ENCODE measurements at places on chromosomes 13 and 19. TPM values are rescaled to one million over a fixed set of nuclear protein-coding genes. Genes with fewer than 3 reads are reported as not detected.
A peak's percentile ranks its signal among the peaks of the same experiment; 100 is the strongest.

ETHE1 gene
- polyA plus RNA-seq = 27.2 TPM

PEX11G gene
- polyA plus RNA-seq = 5.1 TPM

- peaks cover 3% of the 10 kb centered on the region for H3K36me3 ChIP-seq
- H3K4me3 ChIP-seq = no peak overlapping the region
- no peaks in the 10 kb centered on the region for H3K27me3 ChIP-seq
- DNase-seq = no peak
- H3K27ac ChIP-seq = peak overlapping the region; percentile 21
- H3K4me1 ChIP-seq = peaks cover 10% of the 10 kb centered on the region
These were observed 106.1 kb downstream of the STARD13 start for GRCh38 chr13:33179463-33179862.

ALOX5AP gene
- polyA plus RNA-seq = 12.0 TPM

DNA sequence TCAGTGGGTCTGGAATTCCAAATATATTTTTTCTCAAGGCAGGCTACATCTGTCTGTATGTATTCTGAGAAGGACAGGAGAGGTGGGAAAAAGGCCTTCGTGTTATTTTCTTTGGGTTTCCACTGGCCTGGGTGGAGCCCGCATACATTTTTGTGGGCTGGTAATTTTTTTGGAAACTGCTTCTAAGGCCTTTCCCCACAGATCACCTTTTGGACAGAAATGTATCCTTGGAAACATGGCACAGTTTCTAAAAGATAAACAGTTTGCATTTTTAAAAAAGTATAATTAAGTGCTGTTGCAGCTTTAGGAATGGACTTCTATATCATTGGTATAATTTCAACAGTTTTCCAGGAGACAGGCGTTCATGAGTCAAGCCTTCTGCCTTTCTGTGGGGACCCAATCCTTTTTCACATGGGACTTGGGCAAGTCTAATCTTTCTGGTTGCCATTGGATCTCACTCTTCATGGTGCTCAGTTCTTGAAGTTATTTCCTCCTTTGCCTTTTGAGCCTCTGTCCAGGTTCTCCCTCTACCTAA, 8.9 kb downstream of the RFX2 start:
- H3K4me1 ChIP-seq = peaks cover 19% of the 10 kb centered on the region
- no peaks in the 10 kb centered on the region for H3K27me3 ChIP-seq
- H3K4me3 ChIP-seq = no peak overlapping the region
- peak overlapping the region; percentile 45 for H3K27ac ChIP-seq
- no peak for DNase-seq

RBM26 gene
- polyA plus RNA-seq = 62.1 TPM

GSX1 gene
- 3.7 TPM for polyA plus RNA-seq

DNA sequence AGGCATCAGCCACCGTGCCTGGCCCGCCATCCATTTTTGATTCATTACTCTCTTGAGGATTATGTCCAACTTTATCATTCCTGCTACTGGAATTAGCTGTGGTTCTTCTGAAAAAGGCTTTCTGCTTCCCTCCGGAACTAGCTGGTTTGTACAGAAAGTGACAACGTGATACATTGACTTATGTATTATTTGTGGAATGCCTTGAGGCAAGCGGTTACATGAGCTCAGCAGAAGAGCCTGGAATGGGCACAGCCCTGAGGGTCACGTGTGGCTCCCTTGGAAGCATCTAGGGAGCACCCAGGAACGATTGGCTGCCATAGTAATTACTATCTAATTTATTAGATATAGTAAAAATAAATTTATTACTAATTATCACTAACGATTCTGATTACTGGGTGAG, 14.4 kb upstream of the RETN start:
- no peak for DNase-seq
- H3K27ac ChIP-seq = no peak overlapping the region
- H3K4me1 ChIP-seq = peaks cover 8% of the 10 kb centered on the region
- no peak overlapping the region for H3K4me3 ChIP-seq

DNA sequence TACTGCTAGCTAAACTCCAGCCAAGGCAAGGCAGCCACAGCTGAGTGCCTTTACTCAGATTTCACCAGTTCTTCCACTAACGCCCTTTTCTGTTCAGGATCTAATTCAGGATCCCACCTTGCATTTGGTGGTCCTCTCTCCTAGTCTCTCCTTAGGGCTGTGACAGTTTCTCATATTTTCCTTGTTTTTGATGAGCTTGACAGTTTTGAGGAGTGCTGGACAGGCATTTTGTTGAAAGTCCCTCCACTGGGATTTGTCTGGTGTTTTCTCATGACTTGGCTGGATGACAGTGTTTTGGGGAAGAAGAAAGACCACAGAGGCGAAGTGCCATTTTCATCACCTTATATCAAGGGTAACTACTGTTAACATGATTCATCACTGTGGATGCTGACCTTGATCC, 162.3 kb upstream of the TSC22D1 start:
- DNase-seq = no peak
- H3K27me3 ChIP-seq = no peaks in the 10 kb centered on the region
- H3K4me1 ChIP-seq = no peaks in the 10 kb centered on the region
- H3K36me3 ChIP-seq = no peaks in the 10 kb centered on the region

DNA sequence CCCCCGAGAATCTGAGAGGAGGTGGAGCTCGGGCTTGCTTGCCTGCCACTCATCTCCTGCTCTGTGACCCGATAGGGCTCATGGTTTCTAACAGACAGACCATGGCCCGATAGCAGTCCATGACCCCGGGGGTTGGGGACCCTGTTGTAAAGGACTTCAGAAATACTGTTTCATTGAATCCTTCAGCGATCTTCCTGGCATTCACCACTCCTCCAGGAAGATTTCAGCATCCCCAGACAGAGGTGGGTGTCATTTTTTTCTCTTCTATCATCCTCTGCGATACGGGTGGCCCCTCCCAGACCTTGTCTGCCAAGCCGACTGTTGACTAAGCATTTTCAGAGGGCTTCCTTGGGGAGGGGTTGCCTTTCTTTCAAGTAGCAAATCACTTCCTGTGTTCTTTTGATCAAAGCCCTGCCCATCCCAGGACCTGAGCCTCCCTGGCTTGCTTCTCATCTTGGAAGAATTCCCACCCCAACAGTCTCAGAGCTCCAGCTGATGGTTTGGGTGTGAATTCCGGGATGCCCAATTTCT, 1.7 kb downstream of the MYO1F start:
- no peak for DNase-seq
- peaks cover 2% of the 10 kb centered on the region for H3K27me3 ChIP-seq
- H3K4me3 ChIP-seq = no peak overlapping the region
- peaks cover 5% of the 10 kb centered on the region for H3K36me3 ChIP-seq
- H3K4me1 ChIP-seq = peaks cover 15% of the 10 kb centered on the region

GRCh38 chr13:98570929-98571372, 6.0 kb downstream of the STK24 start:
- H3K27ac ChIP-seq = no peak overlapping the region
- DNase-seq = no peak
- H3K4me3 ChIP-seq = no peak overlapping the region
- H3K27me3 ChIP-seq = no peaks in the 10 kb centered on the region
- H3K4me1 ChIP-seq = peaks cover 28% of the 10 kb centered on the region
- peaks cover under 1% of the 10 kb centered on the region for H3K36me3 ChIP-seq

- H3K4me1 ChIP-seq = peaks cover 14% of the 10 kb centered on the region
- no peak overlapping the region for H3K27ac ChIP-seq
- H3K36me3 ChIP-seq = no peaks in the 10 kb centered on the region
- DNase-seq = no peak
- no peaks in the 10 kb centered on the region for H3K27me3 ChIP-seq
- H3K4me3 ChIP-seq = no peak overlapping the region
These were observed 35.2 kb upstream of the GRTP1 start for GRCh38 chr13:113398963-113399754.

NLRP5 gene
- not detected for polyA plus RNA-seq

DNA sequence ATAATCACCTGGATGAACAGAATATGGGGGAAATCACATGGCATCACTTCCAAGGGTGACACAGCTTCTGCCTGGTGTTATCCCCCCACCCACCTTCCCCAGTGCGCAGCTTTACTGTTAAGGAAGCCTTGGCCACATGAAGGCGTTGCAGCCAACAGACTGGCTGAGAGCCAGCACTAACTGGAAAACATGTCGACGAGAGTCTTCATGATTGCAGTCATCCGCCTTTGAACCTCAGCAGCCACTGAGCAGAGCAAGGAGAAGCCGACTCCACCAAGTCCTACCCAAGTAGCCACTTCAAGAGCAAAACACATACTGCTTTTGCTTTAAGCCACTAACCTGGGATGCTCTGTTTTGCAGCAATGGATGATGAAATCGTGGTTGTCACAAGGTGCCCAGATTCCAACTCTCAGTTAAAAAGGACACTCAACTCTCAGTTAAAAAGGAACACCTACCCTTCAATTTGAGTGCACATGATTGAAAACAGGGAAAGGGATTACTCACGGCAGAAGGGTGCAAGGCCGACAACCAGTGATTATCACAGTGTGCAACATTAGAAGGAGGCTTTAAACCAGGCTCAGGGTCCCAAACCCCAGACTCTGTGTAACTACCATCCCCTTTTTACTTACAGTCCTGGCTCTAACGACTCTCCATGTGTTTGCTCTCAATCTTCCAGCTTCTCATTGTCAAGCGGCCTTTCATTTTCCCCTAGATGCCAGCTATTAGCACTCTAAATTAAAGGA, 149.1 kb downstream of the KLF12 start:
- no peak overlapping the region for H3K4me3 ChIP-seq
- peaks cover 4% of the 10 kb centered on the region for H3K4me1 ChIP-seq
- no peaks in the 10 kb centered on the region for H3K36me3 ChIP-seq
- no peak for DNase-seq
- no peak overlapping the region for H3K27ac ChIP-seq

PLIN4 gene
- 3.2 TPM for polyA plus RNA-seq

BEST2 gene
- 0.24 TPM for polyA plus RNA-seq

DNA sequence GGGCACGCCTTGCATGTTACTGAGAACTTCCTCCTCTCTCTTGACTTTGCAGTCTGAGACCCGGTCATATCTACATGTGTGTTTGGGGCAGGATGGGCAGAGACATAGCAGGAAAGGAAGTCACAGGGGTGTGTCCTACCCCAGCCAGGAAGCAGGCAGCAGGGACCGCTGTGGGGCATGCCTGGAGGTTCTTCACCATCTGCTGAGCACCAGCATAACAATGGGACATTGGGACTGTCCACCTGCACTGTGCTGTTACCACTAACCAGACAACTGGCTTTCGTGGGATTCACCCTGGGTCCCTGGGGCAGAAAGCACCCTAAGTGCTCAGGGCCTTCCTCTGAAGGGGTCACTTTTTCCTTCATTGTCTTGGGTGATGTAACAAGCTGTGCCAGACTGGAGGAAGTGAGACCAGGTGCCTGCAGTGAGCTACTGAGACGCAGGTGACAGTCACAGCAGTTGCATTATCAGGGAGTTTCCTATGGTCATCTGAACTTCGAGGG, 2.6 kb upstream of the HAUS5 start:
- H3K36me3 ChIP-seq = peaks cover 2% of the 10 kb centered on the region
- H3K4me3 ChIP-seq = no peak overlapping the region
- DNase-seq = no peak
- peaks cover 18% of the 10 kb centered on the region for H3K4me1 ChIP-seq
- no peaks in the 10 kb centered on the region for H3K27me3 ChIP-seq

CEACAM1 gene
- 1.5 TPM for polyA plus RNA-seq

GRCh38 chr19:55058781-55059610, 4.0 kb downstream of the RDH13 start:
- peaks cover 8% of the 10 kb centered on the region for H3K4me1 ChIP-seq
- H3K27me3 ChIP-seq = no peaks in the 10 kb centered on the region
- H3K4me3 ChIP-seq = no peak overlapping the region
- H3K27ac ChIP-seq = no peak overlapping the region
- DNase-seq = no peak
- peaks cover 39% of the 10 kb centered on the region for H3K36me3 ChIP-seq

- no peak overlapping the region for H3K27ac ChIP-seq
- no peak for DNase-seq
- H3K4me1 ChIP-seq = peaks cover under 1% of the 10 kb centered on the region
- H3K27me3 ChIP-seq = no peaks in the 10 kb centered on the region
- H3K4me3 ChIP-seq = no peak overlapping the region
These were observed 5.4 kb upstream of the CAMSAP3 start for GRCh38 chr19:7590256-7590655.

C2CD4C gene
- 32.6 TPM for polyA plus RNA-seq

TNFSF9 gene
- 5.6 TPM for polyA plus RNA-seq

- no peak overlapping the region for H3K4me3 ChIP-seq
- no peak overlapping the region for H3K27ac ChIP-seq
These were observed 24.7 kb downstream of the ZSWIM9 start for GRCh38 chr19:48194844-48195830.

DNA sequence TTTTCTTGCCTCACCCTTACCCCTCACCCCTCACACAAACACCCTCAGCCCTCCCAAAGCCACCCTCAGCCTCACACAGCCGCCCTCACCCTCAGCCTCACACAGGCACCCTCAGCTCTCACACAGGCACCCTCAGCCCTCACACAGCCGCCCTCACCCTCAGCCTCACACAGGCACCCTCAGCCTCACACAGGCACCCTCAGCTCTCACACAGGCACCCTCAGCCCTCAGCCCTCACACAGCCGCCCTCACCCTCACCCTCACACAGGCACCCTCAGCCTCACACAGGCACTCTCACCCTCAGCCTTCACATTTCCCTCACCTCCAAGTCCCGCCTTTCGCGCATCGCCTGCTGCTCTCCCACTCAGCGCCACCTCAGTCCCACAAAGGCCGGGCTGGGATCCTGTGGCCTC, 287 bp upstream of the ZSCAN22 start:
- H3K27me3 ChIP-seq = no peaks in the 10 kb centered on the region
- DNase-seq = no peak
- peak overlapping the region; percentile 98 for H3K4me3 ChIP-seq
- H3K36me3 ChIP-seq = peaks cover 3% of the 10 kb centered on the region

- no peak overlapping the region for H3K27ac ChIP-seq
- DNase-seq = no peak
These were observed 59.2 kb downstream of the STK24 start for GRCh38 chr13:98517576-98518310.

CDX2 gene
- not detected for polyA plus RNA-seq

GRCh38 chr13:111920932-111921705, 145.8 kb upstream of the SOX1 start:
- H3K4me3 ChIP-seq = no peak overlapping the region
- DNase-seq = no peak
- H3K4me1 ChIP-seq = peaks cover 9% of the 10 kb centered on the region
- no peaks in the 10 kb centered on the region for H3K27me3 ChIP-seq

DENND1C gene
- 2.2 TPM for polyA plus RNA-seq

DNA sequence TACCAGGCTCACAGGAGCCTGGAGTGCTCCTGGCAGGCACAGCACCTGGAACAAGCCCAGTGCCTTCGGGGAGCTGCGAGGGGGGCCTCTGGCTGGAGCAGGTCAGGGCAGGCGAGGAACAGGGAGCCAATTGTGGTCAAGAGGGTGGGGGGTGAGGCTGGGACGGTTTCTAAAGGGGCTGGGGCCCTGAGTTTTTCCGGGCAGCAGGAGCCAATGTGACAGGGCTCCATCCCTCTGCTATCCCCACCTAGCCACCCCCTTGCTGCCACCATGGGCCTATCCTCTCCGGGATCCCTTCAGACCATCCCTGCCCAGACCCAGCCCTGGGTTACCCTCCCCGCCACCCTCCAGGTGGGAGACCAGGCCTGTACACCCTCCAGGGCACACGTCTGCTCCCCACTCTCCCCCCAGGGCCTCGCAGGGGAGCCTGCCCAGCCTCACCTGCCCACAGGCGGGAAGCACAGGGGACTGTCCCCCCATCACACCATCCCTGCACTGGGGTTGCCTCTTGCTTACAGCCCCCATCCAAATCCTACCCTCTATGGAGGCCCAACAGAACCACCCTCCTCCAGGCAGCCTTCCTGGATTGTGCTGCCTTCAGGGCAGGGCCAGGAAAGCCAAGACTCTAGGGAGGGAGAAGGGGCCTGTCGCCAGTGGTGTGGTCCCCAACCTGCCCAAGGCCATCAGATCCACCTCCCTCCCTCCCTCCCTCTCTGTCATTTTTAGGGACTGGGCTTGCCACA, 121.0 kb downstream of the URI1 start:
- H3K27ac ChIP-seq = no peak overlapping the region
- DNase-seq = no peak
- H3K36me3 ChIP-seq = no peaks in the 10 kb centered on the region
- no peaks in the 10 kb centered on the region for H3K27me3 ChIP-seq
